ENCODE measurements at places on chromosomes 7 and 10.

- no peak for DNase-seq
Measured at GRCh38 chr7:2025188-2025587, 207.6 kb downstream of the MAD1L1 start.

DNA sequence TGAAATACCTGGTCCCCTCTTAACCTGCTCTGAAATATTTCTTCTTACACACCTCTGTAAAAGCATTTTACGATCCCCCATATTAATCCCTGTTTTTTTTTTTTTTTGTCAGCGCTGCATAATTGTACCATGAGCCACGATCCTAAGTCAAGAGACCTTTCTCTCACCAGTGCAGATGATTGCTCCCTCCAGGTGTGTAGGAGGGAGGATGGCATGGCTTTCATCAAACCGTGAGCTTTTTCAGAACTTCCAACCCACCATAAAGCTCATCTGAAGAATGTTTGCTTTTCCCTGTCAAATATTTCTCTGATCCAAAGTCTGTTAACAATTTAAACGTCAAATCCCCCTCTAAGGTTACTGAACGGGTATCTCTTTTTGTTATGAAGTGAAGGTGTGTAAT is 28.2 kb upstream of the SEPHS1 start:
- DNase-seq: no peak

DNA sequence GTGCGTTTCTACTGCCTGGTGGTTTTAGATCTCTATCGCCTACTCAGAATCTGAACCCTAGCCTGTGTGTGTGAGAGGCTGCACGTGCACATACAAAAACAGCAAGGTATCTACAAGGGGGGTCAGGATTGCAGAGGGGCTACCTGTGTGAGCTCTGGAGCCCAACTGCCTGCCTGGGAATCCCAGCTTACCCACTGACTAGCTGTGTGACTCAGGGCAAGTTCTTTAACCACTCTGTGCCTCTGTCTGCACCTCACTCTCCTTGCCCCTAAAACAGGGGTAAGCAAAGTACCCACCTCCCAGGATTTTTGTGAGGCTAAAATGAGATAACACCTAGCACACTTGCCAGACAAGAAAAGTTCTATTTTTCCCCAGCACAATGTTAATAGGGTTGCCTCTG is 32.5 kb downstream of the DLG5 start:
- no peak for DNase-seq

- no peak for DNase-seq
Measured at GRCh38 chr10:115829521-115830205, 443.3 kb downstream of the GFRA1 start.

GRCh38 chr10:123391275-123392028 is 237.2 kb downstream of the BUB3 start:
- no peak for DNase-seq

- peak; percentile 58 for DNase-seq
Measured at GRCh38 chr10:104333032-104333727, 5.1 kb downstream of the ITPRIP start.

GRCh38 chr7:2972835-2973161 is 70.9 kb downstream of the CARD11 start:
- DNase-seq: no peak

DNA sequence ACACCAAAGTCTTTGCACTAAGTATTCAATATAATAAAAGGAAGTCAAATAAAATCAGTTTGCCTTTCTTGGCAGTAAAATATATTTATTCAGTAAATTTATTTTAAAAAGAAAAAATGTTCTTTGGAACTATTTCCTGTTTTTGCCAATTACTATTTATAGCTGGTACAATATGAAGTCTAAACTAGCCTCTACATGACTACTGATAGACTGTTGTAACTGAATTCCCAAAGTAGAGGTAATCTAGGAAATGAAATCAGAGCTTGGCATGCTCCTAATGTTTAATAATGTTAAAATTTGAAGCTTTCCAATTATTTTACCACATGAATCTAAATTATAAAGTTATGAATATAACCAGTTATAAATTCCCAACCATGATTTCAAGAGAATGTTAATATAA is 385.5 kb downstream of the SEMA3D start:
- DNase-seq: no peak

DNA sequence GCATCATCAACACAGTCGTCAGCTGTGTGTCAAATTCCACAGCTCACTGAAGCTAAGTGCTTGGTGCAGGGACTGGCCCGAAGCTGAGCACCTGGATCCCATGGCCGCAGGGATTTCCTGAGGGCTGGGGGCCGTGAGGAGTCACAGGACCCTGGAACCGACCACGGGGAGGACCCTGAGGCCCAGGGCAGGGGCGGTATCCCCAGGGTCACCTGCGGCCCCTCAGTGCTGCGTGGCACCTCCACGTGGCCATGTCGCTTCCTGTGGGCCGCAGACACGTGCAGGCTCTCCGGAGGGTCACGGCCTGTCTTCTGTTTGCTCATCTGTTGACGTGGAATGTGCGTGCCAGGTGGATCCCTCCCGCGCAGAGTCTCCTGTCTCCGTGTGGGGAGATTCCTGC is 53.4 kb downstream of the NKX6-2 start:
- no peak for DNase-seq

DNA sequence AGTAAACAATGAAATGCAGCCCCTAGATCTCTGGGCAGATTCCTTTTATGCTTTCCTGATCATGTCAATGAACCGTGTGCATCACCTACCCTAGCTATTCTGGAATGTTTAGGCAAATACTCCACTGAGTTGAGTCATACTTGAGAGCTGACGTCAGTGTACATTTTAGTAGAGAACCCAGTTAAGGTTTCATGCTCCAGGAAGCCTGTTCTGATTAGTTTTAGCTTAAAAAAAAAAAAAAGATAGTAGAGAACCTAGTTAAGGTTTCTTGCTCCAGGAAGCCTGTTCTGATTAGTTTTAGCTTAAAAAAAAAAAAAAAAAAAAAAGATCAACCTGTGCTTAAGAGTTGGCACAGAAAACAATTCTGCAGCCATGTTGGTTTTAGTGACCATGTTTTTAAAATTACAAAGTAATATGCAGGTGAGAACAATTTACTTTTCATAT is 3.7 kb upstream of the MCU start:
- no peak for DNase-seq

GRCh38 chr7:36896956-36897590 is 172.8 kb upstream of the AOAH start:
- no peak for DNase-seq

DNA sequence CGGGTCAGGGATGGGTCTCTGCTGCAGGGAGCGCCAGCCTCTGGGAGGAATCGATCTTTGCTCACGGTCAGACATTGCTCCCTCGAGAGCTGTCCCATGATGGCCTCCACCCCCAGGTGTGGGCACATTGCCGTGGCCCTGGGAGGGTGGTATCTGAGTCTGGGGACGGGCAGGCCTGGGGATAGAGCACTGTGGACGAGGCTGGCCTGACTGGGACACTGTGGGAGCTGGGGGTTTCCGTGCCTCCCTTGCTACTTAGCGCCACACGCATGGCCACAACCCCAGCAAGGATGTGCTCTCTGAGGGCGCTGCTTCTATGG is 55.7 kb downstream of the JAKMIP3 start:
- DNase-seq: no peak

DNA sequence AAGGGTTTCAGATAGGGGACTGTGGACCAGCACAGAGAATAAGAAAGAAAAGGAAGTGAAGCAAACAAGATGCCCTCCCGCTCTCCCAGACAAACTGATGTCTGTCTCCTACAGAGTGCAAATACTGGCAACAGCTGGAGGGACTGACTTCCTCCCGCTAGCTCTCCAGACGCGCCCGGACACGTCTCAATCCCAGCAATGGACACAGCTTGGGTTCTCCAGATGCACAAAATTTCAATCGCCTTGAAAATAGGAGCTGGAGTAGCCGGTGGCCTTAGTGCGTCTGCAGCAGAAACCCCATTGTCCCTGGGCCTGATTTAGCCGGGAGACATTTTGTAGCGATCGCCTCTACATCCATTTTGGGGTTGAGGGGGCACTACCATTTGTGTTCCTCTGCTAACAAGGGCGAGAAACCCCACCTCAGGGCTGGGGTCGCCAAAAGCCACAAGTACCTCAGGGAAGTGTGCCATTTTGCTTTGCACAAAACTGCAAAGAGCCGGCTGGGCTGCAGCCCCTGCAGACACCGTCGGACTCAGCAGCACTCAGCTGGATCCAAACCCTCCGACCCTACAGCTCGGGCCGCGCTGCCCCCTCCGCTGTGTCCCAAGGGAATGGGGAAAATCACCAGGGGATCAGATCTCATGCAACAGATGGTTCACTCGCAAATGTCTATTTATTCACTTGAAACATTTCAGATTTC is 5.9 kb downstream of the CPA2 start:
- no peak for DNase-seq

DNA sequence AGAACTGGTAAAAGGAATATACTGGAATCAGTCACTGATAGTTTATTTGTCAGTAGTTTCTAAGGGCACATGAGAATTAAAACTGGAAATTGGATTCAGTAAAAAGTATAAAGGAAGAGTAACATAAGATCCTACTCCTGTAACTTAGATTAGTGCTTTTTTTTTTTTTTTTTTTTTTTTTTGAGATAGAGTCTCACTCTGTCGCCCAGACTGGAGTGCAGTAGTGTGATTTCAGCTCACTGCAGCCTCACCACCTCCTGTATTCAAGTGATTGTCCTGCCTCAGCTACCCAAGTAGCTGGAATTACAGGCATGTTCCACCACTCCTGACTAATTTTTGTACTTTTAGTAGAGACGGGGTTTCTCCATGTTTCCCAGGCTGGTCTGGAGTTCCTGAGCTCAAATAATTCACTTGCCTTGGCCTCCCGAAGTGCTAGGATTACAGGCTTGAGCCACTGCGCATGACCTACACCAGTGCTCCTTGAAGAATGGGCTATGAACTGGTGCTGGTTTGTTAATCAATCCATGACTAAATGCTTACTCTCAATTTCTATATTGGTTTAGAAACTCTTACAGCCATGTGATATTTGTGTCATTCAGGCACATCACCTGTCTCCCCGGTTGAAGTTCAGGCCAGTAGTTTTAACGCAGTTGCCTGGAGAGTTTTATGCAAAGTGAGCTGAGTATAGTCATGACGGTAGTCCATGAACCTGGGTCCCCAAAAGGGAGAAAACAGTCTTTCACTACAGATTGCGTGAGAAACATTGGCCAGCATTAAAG is 65.0 kb downstream of the ZEB1 start:
- no peak for DNase-seq

DNA sequence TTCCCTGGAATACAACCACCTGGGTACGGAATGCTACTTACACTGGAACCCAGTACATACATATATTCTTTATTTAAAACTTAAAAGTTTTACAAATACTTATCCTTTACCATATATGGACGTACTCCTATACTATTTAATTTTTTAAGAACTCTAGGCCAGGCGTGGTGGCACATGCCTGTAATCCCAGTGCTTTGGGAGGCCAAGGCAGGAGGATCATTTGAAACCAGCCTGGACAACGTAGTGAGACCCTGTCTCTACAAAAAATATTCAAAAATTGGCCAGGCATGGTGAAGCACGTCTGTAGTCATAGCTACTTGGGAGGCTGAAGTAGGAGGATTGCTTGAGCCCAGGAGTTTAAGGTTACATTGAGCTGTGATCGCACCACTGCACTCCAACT is 2.0 kb downstream of the RBM28 start:
- DNase-seq: no peak

Data from stimulated activated CD8-positive, alpha-beta memory T cell treated with anti-CD3 and anti-CD28 coated beads, Interleukin-15, amount 100 ng/mL, for 4 hours (primary cell).